ENCODE measurements at places on chromosomes 6 and 20.

DNA sequence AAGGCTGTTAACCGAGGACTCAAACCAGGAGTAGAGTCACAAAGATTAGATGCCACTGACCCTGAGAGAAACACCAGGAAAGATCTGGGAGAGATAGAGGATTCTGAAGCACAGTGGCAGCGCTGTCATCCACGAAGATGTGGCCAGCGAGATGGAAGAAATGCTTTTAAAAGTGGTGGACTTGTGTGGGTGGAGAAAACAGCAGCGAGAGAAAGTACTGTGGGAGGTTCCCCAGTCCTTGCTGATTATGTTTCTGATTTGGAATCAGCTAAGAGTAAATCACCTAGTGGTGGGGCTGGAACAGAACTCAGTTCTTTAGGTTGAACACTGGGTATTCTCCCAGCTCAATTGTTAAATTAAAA, 435 bp upstream of the ZNF322 start:
- no peak for DNase-seq

GRCh38 chr6:84415517-84415916, 188.1 kb upstream of the CEP162 start:
- DNase-seq, result no peak

GRCh38 chr20:25676164-25676809, 20.4 kb downstream of the ZNF337 start:
- no peak for DNase-seq

- no peak for DNase-seq
Measured at GRCh38 chr6:147559006-147559405, 50.5 kb downstream of the SAMD5 start.

GRCh38 chr6:57469072-57469471, 151.6 kb downstream of the PRIM2 start:
- no peak for DNase-seq

- no peak for DNase-seq
Measured at GRCh38 chr6:123913863-123914262, 110.2 kb downstream of the NKAIN2 start.

DNA sequence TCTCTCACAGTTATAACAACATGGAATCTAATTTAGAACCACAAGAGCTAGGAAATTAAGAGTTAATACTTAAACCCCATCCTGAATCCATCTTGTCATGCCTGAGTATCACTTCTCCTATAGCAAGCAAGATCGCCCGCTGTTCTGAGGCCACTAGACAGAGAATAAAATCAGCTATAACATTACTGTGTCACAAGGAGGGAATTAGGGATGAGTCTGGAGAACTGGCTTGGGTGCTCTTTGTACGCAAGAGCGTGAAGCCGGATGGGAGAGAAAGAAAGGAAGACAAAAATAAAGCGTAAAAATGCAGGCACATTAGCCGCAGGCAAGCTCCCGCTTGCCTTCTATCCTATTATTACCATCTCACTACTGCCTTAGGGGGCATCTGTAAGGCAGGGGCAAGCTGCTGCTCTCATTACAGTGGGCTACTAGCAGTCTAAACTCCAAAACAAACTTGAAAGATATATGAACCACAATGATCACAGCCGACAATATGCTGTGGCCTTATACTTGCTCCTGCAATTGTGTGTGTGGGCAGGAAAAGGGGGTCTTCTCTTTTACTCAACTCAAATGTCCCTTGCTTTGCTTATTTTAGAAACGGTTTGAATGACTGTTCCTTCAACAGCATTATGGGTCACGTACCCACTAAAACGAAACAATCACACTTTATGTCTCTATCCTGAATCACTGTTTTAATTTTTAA, 81.9 kb downstream of the GJA10 start:
- DNase-seq, result peak; percentile 71

- DNase-seq, result no peak
Measured at GRCh38 chr6:445571-446417, 54.2 kb downstream of the IRF4 start.

DNA sequence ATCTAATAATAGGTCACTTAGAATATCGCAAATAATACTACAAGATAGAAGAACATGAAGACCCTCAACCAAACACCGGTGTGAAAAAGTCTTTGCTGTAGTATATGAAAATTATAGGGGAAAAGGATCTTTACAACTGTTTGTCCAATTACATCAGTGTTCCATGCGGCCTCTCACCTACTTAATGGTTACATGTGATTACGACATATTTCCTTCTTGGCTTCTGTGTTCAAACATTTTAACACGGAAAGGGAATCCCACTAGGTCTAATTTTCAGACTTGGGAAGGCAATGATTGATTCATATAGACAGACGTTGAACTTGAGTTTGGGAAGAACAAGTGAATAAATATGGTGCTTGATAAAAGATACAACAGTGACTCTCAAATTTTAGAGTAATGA, 273.4 kb downstream of the KIF16B start:
- DNase-seq, result no peak

- DNase-seq, result no peak
Measured at GRCh38 chr6:133333852-133334251, 92.7 kb downstream of the EYA4 start.

DNA sequence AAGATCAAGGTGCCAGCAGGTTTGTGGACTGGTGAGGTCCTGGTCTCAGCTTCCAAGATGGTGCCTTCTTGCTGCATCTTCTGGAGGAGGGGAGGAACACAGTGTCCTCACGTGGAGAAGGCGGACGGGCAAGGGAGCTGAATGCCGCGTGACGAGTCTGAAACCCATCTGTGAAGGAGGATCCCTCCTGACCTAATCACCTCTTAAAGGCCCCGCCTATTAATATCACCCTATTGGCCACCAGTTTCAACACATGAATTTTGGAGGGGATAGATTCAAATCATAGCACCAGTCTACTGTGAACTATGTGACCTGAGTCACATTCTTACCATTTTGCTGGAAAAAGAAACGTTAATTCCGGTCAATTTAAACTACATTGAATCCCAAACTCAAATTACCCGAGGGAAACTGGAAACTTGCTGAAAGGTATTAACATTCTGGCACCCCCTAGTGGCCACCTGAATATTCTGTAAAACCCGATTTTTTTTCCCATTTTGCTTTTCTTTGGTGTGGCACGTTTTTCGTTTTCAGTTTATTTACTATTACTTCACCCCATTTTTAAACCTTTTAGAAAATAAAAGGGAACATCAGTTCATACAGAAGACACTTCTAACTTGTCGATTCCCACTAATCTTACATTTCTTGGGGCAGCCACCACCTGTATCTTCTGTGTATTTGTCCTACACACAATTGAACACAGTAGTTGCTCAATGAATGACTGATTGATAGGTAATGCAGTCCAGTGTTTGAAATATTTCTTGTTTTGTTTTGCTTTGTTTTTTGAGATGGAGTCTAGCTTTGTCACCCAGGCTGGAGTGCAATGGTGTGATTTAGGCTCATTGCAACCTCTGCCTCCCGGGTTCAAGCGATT, 17.9 kb upstream of the CCDC170 start:
- DNase-seq, result peak; percentile 61

GRCh38 chr20:34052414-34052813, 58.7 kb downstream of the RALY start:
- no peak for DNase-seq

- no peak for DNase-seq
Measured at GRCh38 chr20:7841291-7841970, 98.8 kb downstream of the HAO1 start.

DNA sequence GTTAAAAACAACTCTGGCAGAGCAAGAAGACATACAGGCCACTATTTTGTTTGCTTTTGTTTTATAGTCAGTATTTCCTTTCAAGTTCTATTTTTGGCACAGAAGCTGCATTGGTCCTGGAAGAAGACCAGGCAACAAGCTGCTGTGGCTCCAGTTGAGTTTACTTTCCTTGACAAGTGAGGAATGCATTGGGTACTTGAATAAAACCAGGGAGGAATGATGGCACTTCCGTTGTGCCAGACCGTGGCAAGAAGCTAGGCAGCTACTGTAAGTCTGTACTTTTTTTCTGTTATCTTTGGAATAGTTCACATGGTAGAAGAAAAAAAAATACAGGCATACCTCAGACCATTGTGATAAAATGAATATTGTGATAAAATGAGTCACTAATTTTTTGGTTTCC, 66.3 kb downstream of the NCOA3 start:
- peak; percentile 27 for DNase-seq

- no peak for DNase-seq
Measured at GRCh38 chr6:44788387-44788981, 401.0 kb downstream of the CDC5L start.

GRCh38 chr20:47934761-47935160, 149.5 kb upstream of the SULF2 start:
- DNase-seq, result no peak

DNA sequence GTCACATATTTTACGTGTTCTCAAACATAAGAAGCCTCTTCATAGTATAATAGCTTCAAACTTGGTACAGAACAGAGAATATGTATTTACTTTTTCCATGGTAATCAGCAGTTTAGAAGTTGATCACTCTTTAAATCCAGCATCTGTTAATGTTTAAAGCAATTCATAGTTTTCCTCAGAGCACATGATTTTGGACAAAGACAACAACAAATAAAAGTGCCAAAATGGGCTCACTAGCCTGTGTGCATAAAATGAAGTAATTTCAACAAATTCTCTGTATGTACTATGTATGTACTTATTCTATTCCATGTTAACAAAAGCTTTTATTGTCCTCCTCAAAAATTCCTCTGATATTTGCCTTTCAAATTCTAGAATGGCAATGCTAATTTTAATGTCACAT, 38.1 kb upstream of the UST start:
- no peak for DNase-seq

DNA sequence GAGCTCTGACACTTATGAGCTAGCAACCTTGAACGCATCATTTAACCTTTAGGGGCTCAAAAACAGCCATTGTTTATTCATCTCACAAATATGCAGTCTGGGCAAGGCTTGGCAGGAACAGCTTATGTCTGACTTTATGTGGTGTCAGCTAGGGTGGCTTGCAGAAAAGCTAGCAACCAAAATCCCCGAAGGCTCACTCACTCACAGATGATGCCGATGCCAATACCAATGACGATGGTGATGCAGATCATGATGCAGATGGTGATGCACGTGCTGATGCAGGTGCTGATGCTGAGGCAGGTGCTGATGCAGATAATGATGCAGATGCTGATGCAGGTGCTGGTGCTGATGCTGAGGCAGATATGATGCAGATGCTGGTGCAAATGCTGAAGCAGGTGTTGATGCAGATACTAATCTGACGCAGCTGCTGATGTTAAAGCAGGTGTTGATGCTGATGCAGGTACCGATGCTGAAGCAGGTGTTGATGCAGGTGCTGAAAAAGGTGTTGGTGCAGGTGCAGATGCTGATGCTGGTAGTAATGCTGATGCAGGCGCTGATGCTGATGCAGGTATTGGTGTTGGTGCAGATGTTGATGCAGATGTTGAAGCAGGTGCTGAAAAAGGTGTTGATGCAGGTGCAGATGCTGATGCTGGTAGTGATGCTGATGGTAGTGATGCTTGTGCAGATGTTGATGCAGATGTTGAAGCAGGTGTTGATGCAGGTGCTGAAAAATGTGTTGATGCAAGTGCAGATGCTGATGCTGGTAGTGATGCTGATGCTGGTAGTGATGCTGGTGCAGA, 195.6 kb downstream of the NFATC2 start:
- no peak for DNase-seq

- peak; percentile 42 for DNase-seq
Measured at GRCh38 chr6:38266921-38267354, 372.8 kb downstream of the BTBD9 start.

DNA sequence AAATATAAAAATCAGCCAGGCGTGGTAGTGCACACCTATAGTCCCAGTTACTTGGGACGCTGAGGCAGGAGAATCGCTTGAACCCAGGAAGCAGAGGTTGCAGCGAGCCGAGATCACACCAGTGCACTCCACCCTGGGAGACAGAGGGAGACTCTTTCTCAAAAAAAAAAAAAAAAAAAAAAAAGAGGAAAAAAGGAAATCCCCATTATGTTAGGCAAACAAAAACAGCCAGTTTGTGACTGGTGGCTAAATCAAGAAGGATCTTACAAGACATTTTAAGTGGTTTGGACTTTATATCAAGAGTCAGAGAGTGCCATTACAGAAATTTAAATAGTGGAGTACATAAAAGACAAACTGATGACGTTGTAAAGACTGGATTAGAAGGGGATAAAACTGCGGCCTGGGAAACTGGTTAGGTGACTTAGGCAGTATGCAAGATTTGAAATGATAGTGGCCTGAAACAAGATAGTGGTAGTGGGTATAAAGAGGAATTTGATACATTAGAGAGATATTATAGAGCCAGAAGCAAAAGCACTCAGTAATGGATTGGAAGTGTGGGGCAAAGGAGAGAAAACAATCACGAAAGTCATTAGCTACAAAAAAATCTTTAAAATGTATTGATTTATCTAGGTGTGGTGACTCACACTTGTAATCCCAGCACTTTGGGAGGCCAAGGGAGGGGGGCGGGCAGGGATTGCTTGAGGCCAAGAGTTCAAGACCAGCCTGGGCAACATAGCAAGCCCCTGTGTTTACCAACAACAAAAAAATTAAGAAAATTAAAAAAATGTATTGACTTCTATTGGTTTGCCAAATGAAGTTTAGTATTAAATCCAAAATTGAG, 1.7 kb upstream of the MYO6 start:
- DNase-seq, result no peak

GRCh38 chr20:54514028-54514607, 38.7 kb downstream of the DOK5 start:
- DNase-seq, result no peak

DNA sequence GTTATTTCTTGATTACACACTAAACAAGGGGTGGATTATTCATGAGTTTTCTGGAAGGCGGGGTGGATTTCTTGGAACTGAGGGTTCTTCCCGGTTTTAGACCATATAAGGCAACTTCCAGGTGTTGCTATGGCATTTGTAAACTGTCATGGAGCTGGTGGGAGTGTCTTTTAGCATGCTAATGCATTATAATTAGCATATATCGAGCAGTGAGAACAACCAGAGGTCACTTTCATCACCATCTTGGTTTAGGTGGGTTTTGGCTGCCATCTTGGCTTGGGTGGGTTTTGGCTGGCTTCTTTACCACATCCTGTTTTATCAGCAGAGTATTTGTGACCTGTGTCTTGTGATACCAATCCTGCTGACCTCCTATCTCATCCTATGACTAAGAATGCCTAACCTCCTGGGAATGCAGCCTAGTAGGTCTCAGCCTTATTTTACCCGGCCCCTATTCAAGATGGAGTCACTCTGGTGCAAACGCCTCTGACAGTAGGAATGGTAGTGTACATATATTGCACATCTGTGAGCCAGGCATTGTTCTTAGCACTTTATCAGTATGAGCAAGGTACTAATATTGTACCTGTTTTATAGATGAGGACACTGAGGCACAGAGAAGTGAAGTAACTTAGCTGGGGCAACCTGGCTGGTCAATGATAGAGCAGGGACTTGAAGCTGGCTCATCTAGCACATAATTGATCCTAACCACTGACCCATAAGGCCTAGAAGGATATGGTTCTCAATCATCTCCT, 203.7 kb downstream of the NFATC2 start:
- no peak for DNase-seq

GRCh38 chr6:133040094-133040802, 200.9 kb upstream of the EYA4 start:
- no peak for DNase-seq
